ENCODE measurements at places on chromosomes 4 and X.
A peak's percentile ranks its signal among the peaks of the same experiment; 100 is the strongest.

DNA sequence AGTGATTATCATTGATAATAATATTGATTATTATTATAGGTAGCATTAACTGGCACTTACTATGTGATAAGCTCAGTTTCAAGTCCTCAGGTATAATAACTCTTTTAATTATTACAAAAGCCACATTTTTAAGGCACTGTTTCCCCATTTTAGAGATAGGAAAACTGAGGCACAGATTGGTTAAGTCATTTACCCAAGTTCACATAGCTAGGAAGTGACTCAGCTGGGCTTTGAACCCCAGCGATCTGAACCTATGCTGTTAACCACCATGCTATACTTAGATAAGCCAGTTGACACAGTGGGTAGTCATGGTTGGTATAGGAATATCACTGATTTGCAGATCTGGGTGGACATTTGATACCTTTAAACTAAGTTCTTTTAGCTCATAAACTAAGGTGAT is 110.4 kb downstream of the FRAS1 start:
- DNase-seq: no peak

DNA sequence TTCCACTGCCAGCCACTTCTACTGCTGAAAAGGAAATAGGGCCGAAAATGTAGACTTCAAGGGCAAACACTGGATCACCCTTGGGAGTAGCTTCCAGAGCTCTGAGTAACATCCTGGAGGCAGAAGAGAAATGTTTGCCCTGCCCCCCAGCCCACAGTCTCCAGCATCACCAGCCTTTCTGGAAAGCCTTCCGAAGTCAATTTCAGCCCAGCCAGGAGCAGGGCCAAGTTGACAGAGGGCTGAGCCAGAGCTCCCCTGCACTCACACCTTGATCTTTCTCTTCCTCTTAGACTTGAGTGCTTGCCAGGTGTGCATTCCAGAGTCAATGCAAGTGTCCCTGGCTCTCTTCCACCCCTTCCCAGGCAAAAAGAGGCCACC is 35.2 kb downstream of the SLC25A5 start:
- no peak for DNase-seq

DNA sequence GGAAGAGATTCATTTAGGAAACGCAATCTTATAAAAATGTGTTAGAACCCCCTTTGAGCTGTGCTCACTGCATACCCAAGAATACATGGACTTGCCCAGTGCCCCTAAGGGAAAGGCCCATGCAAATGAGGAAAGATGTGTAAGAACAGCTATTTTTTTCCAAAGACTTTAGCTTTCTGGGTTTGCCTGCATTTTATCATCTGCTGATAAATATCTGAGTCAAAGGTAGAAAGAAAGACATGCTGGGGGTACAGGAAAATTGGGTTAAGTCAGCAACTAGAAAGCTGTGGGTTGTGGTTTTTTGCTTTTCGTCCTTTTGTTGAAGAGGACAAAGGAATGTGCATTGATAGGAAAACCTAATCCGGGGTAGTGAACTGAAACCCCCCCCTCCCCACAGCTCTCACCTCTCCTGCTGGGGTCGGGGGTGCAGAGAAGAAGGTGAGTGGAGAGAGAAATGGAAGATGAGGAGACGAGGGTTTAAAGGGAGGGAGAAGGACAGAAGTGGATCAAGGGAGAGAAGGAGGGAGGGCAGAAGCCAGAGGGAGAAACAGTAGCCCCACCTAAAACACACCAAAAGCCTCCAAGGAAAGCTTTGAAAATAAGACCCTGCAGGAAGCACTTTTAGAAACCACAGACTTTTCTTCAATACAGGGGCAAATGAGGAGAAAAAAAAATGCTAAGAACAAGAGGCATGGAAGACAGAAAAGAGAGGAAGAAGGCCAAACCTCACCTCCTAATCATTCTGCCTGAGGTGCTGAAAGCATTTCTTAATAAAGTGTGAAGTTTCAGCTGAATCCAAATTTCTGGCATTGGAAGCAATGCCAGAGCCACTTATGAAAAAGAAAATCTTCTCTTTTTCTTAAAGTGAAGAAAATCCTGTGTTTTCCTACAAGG is 49.3 kb downstream of the KDR start:
- no peak for DNase-seq

DNA sequence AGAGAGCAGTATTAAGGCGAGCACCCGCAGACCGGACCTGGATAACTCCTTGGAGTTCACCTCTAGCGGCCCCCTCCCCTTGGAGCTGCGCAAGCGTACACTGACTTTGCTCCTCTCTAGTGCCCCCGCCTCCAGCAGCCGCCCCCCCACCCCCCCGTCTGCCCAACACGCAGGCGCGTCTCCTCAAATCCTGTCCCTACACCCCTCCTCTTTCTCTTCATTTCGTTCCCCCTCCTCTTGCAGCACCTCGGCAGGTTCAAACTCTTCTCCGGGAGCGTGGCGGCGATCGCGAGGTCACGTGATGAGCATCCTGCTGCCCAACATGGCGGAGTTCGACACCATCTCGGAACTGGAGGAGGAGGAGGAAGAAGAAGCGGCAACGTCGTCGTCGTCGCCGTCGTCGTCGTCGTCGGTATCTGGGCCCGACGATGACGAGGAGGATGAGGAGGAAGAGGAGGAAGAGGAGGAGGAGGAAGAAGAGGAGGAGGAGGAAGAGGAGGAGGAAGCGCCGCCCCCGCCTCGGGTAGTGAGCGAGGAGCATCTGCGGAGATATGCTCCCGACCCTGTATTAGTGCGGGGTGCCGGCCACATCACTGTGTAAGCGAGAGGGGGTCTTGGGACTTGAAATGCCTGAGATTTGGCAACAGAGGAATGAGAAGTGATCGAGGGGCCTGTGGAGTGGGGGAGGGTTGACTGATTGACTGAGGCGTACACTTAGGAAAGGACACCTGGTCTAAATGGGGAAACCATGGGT is at the start of gene CHIC1:
Gene CHIC1 (plus strand): TSS at position 214 of the 754 bp plus-strand sequence. CDS start 88 bp downstream, at position 302.
- peak; percentile 67 for DNase-seq

GRCh38 chr4:18953613-18954012 is 932.1 kb upstream of the LCORL start:
- no peak for DNase-seq

DNA sequence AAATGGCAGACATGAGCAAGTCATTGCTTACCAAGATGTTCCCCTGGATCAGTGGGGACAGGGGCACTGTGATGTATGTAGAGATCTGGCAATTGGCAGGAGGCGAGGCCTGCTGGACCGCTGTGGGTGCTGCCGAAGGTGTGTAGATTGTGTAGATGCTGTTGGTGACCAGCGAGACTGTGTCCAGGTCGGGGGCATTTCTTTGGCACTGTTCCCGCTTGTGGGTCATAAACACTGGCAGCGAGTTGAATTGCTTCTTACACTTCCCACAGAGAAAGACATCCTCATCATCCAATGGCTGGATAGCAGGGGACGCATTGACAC is 52.7 kb downstream of the CFAP299 start:
- DNase-seq: no peak

DNA sequence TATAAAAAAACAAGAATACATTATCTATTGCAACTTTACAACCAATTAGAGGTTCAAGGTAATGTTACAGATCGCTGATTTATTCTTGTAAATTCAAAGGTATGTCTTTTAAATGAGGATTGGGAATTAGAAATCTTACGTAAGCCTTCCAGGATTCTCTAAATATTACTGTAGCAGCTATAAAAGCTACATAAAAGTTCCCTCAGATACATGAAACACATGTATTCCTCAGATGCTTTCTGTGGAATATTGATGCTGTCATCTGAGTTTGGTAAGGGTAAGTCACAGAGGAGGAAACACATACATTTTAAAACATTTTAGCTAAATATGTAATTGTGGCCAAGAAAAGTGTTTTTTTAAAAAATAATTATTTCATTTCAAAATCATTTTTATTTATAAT is 3.4 kb downstream of the AFP start:
- DNase-seq: no peak

GRCh38 chr4:159551281-159551680 is 448.4 kb downstream of the RAPGEF2 start:
- no peak for DNase-seq

GRCh38 chr4:123291329-123291728 is 105.3 kb upstream of the SPRY1 start:
- no peak for DNase-seq

GRCh38 chrX:30039768-30040167 is 175.6 kb upstream of the MAGEB2 start:
- no peak for DNase-seq

- no peak for DNase-seq
Observed at GRCh38 chr4:41647383-41647782, 101.1 kb downstream of the PHOX2B start.

GRCh38 chrX:111103246-111103645 is 7.3 kb downstream of the PAK3 start:
- no peak for DNase-seq

DNA sequence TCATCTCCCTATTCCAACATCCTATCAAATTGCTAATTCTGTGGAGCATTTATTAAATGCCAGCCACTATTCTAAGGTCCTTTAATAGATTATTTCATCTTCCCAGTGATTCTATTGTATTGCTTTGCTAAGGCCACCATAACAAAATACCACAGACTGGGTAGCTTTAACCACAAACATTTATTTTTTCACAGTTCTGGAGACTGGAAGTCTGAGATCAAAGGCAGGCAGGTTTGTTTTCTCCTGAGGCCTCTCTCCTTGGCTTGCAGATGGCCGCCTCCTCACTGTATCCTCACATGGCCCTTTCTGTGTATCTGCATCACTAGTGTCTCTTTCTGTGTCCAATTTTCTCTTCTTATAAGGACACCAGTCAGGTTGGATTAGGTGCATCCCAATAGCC is 64.5 kb downstream of the CPE start:
- no peak for DNase-seq

DNA sequence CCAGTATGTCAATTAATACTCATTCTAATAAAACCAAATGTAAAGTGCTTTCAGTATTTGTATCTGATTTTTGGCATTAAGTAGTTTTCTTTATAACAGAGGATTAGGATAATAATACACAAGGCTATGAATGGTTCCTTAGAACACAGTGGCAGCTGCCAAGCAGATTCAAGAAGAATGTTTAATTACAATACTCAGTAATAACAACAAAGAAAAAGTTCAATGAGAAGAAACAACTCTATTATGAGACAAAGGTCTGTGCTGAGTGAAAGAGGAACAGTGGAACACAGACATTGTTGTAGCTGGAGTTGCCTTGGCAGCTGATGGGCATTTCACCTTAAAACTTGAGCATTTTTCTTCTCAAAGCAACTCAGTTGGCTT is 502.6 kb upstream of the NR3C2 start:
- DNase-seq: no peak

- peak; percentile 15 for DNase-seq
Observed at GRCh38 chr4:52037689-52038102, 403 bp downstream of the SGCB start.

DNA sequence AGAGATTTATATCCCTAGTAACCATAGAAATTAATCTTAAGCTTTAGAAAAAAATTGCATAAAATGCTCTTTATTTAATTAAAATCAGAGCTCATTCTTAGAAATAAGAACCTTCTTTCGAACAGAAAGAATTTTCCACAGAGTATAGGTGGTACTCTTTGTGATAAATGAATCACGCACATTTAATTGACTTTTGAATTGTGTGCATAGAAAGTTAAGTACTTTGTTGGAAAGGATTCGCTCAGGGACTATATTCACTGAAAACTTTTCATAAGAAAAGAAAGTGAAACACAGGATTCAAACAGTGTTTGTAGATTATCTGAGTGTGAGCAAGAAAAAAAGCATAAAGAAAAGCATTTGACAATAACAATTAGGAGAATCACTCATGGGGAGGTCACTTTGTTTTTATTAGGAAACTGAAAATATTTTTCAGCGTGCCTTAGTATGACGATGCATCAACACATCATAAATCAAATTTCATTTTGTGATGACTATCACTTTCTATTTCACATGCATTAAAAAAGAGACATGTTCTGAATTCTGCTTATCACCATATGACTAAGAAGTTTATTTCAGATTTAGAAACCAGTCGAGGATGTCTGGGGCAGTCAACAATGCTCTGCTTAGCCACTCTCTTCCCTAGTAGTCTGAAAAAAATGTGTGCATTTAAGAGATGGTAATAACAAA is 49.5 kb downstream of the STX18 start:
- DNase-seq: no peak

DNA sequence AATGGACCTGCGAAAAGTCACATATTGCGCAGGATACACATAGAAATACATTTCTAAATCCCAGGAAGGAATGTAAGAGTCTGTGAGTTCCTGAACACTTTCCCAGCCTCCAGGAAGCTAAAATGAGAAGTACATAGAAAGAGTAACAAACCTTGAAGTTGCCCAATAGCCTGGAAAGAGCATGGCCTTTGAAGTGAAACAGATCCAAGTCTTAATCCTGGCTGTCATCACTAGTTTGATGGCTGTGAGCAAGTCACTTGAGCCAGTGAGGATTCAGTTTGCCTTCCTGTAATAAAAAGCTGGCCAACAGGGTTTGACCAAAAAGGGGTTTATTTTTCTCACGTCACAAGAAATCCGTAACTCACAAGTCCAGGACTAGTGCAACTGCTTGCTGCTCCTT is 69.8 kb downstream of the ARHGEF38 start:
- no peak for DNase-seq

- no peak for DNase-seq
Observed at GRCh38 chrX:123060986-123061385, 123.1 kb upstream of the GRIA3 start.

Data from NCI-H2171 (cell line).